Renal cortex interstitium (tissue), 15 donors: ENCODE measurements at places on chromosomes 3 and 15. TPM values are rescaled to one million over a fixed set of nuclear protein-coding genes. Genes with fewer than 3 reads are reported as not detected.

MYRIP gene
- 2.3 TPM for polyA plus RNA-seq

- no peak for DNase-seq
These were observed 455.6 kb upstream of the RARB start for GRCh38 chr3:24972491-24972890.

GRCh38 chr3:162274070-162274469 is 777.5 kb downstream of the OTOL1 start:
- DNase-seq, result no peak

GRCh38 chr3:149004622-149005021 is 13.3 kb downstream of the GYG1 start:
- no peak for DNase-seq

DNA sequence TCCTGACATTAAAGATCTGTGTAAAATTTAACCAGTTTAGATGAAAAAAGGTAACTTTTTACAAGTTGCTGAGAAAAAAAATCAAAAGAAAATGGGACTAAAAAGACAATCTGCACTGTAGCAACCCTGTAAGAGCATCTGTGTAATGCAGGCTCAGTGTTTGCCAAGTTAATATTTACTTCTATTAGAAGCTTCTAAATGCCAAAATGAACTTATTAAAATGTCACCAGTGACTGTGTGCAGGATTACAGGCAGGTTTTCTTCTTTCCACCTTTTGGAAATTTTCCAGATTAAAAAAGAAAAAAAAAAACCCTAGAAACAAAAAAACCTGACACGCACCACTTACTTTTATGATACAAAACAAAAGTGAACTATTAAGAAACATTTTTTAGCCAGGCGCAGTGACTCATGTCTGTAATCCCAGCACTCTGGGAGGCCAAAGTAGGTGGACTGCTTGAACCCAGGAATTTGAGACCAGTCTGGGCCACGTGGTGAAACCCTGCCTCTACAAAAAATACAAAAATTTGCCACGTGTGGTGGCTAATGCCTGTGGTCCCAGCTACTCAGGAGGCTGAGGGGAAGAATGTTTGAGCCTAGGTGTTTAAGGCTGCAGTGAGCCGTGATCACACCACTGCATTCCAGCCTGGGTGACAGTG is 87.2 kb downstream of the TJP1 start:
- no peak for DNase-seq

- DNase-seq, result no peak
These were observed 26.3 kb downstream of the KPNA1 start for GRCh38 chr3:122488262-122488973.

GRCh38 chr3:159127021-159127392 is 325.2 kb downstream of the MFSD1 start:
- DNase-seq, result no peak

DNA sequence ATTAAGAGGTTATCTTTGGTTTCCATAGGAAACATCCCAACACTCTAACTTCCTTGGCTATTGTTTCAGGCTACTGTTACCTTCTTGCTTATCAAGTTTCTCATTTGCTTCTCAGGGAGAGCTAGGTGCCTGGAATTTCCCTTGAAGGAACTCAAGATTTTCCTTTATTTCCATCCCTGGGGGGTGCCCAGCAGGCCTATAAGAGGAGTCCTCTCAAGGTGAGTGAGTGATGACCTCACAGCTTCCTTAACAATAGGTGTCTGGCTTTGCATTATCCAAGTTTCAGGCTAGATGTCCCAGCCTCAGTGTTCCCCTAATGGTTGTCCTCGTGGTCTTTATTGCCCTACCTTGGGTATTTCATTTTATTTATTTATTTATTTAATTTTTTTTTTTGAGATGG is 12.1 kb upstream of the CTSH start:
- no peak for DNase-seq

DNA sequence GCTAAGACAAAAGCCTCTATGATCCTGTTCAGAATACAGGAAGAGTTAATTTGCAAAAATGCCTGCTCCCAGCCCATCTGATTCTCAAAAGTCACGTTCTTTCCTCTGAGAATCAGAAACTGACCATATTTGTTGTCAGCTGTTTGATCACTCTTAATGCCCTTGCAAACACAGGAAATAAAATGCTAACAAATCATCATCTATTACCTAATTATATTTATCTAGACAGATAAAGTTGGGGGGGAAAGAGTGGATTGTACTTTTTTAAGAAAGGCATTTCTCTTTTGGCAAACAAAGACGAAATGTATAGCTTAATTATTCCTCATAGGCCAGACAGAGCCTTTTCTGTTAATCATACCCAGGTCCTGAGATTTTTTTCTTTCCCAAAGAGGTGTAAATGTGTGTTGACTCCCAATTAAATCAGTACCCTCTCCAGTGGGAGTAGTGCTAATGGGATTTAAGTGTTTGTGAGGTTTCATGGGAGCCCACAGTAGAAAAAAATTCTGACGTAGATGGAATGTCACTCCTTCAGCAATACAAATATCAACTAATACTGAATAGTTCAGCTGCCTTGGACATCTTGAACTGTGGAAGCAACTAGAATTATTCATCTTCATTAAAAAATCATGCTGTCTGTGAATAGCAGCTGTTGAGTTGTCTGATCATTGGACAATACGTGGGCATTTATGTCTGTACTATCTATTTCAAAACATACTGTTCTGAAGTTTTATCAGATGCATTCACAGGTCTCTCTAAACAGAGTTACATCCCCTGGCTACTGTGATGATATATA is 22.5 kb upstream of the BNIP2 start:
- DNase-seq, result no peak
